Right hindlimb (tissue), 1 donor: ENCODE measurements at places on chromosomes 7 and 10.

DNA sequence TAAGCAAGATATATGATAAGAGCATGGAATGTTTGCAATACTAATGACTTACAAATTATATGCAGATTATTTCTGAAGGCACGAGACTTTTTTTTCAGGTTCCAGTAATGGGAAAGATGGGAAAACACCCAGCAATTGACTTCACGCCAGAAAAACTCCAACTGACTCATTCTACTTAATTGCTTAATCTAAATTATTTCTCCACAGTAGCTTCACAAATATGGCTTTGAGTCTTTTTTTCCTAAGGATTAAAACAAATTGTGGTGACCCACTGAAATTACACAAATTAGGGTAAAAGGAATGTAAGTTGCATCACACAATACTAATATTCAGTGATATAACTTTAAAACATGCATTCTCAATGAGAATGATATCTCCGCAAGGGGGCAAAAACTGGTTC lies 138.7 kb downstream of the GNAI1 start:
- no peak for DNase-seq

DNA sequence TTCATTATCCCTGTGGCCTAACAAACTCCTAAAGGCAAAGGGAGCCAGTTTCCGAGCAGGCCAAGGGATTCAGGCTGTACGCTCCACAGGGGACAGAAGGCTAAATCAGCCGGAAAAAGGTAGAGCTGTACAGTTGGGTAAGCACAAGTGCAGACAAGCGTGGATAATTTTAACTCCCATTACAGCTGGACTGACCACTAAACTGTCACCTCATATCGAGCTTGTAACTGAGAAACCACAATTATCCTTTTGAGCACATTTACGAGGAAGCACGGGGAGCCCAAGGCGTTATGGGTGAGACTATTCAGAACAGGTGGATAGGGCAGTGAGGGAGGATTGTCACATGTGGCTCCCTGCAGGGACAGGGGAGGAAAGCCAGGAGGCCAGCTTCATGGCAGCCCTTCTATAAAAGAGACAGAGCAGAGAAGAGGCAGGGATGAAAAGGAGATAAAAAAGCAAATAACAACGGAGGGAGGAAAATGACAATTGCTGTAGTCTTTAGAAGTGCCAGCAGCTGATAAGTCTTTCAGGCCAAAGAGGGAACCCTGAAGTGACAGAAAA lies 288.0 kb downstream of the FGFR2 start:
- no peak for DNase-seq

GRCh38 chr7:42080841-42081586 lies 156.0 kb downstream of the GLI3 start:
- DNase-seq, result no peak

- no peak for DNase-seq
Measured at GRCh38 chr7:1225441-1226185, 7.1 kb upstream of the UNCX start.

DNA sequence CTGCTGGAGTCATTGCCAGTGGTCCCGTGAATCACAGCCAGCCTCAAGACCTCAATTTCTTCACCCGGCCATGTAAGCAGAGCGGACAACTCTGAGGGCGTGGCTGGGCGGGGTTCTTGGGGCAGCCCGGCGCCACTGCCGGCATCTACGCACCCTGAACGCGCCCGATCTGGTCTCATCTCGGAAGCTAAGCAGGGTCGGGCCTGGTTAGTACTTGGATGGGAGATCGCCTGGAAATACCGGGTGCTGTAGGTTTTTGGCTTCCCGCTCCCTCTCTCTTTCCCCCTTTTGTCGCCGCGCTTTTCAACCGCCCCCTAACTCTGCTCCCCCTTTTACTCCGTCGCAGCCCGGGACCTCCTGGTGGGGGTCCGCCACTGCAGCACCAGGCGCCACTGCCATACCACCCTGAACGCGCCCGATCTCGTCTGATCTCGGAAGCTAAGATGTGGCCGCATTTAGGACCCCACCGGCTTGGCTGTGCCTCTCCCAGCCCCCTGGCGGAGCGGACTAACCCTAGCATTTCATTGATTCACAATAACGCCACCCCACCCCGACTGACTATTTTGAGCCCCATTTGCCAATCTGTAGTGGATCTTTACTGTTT lies 25.3 kb downstream of the GARIN1A start:
- peak; percentile 35 for DNase-seq

DNA sequence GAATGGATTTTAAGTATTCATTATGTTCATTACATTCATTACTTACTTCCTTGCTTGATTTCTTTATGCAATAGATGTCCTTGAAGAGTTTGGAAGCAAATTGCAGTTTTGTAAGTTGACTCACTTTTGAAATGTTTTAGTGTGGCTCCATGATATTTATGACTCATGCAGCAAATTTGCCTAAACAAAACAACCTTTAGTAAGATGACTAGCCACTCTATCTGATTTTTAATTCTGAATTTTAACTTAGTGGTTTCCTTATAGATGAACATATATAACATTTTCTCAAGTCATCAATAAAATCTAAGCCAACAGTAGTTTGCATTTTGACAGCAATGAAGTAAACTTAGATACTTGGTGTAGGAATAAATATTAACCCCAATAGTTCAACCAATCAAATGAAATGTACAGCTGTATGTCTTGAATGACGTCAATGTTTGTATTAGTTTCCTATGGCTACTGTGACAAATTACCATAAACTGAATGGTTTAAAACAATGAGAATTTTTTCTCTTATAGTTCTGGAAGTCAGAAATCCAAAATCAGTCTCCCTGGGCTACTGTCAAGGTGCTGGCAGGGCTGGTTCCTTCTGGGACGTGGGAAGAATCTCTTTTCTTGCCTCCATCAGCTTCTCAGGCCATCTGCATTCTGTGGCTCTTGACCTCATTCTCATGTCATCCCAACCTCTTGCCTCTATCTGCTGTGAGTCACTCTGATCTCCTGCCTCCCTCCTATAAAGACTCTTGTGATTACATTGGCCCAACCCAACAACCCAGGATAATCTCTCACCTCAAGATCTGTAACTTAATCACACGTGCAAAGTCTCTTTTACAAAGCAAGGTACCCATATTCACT lies 73.4 kb downstream of the AHR start:
- DNase-seq, result no peak
